Naive thymus-derived CD8-positive, alpha-beta T cell (primary cell): ENCODE measurements at places on chromosomes 3 and 15. TPM values are rescaled to one million over a fixed set of nuclear protein-coding genes. Genes with fewer than 3 reads are reported as not detected.

GRCh38 chr15:74558706-74559105, 17.7 kb downstream of the ARID3B start:
- no peak overlapping the region for H3K27ac ChIP-seq
- no peak for DNase-seq
- no peak overlapping the region for H3K4me3 ChIP-seq
- H3K27me3 ChIP-seq, result no peaks in the 10 kb centered on the region
- peaks cover 56% of the 10 kb centered on the region for H3K4me1 ChIP-seq

DNA sequence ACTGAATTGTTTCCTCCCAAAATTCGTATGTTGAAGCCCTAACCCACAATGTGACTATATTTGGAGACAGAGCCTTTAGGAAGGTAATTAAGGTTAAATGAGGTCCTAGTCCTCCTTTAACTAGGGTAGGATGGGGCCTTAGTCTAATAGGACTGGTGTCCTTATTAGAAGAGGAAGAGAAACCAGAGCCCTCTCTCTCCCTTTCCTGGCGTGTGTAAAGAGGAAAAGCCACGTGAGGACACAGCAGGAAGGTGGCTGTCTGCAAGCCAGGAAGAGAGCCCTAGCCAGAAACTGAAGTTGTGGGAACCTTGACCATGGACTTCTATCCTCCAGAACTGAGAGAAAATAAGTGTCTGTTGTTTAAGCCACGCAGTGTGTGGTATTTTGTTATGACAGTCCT, 94.3 kb downstream of the OXNAD1 start:
- no peak for DNase-seq
- no peaks in the 10 kb centered on the region for H3K27me3 ChIP-seq
- H3K4me3 ChIP-seq, result no peak overlapping the region
- H3K36me3 ChIP-seq, result peaks cover 10% of the 10 kb centered on the region
- H3K4me1 ChIP-seq, result peaks cover 57% of the 10 kb centered on the region
- peak overlapping the region; percentile 37 for H3K27ac ChIP-seq

DNA sequence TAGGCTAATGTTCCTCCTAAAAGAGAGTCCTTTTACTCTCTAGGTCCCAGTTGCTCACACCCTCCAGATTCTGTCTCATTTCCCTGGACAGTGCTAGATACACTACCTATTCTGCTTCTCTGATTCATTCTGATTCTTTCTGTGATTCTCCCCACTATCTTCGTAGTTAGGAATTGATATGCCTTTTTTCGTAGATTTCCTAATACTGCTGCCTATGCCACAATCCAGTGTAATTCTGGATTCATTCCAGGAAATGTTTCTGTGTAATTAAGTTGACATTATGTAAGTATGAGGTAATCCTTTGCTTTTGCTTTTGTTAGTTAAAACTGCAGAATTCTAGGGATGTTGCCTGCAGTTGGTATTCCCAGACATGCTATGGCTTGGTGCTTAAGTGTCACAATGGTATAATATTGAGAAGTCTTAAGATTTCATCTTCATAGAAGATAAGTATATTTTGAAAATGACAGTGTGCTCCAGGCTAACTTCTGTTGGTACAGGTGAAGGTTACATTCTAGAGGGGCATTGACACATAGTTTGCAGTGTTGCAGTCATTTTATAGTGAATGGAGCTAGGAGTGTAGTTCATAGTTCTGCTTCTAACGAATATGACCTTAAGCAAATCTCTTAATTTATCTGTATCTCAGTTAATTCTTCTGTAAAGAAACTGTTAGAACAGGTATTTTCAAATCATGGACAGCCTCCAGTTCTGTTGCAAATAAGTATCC, 54.3 kb downstream of the RIOX2 start:
- H3K4me1 ChIP-seq, result peaks cover 2% of the 10 kb centered on the region
- no peak overlapping the region for H3K4me3 ChIP-seq
- H3K27me3 ChIP-seq, result no peaks in the 10 kb centered on the region
- peaks cover 13% of the 10 kb centered on the region for H3K36me3 ChIP-seq

DNA sequence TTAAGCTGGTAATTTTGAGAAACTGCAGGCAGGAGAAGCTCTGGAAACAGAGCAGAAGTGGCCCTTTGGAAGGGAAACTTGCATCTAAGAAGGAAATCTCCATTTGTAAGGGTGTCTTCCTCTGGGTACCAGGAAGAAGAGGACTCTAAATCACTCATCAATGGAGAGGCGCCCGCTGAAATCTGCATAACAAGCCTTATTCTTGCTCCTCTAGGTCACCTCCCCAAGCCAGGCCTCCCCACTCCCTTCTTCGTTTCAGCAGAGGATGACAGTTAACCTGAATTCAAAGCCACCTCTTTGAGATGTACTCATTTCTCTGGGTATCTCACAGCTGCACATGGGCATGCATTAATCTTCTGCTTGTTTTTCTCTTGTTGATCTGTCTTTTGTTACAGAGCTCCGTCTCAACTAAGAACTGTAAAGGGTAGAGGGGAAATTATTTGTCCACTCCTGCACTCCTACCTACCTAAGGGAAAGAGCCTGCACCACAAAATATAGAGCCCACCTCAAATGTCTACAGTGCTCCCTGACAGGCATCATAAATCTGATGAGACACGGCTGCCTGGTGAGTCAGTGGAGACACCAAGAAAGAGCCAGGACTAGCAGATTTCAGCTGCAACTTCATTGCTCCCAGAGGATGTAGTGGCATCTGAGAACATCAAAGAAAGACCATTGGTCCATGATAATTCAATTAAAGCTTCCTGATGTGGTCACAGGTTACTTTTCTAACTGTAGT, 51.5 kb downstream of the GABRB3 start:
- H3K4me1 ChIP-seq, result no peaks in the 10 kb centered on the region
- no peak for DNase-seq
- no peak overlapping the region for H3K27ac ChIP-seq
- H3K27me3 ChIP-seq, result no peaks in the 10 kb centered on the region
- H3K36me3 ChIP-seq, result no peaks in the 10 kb centered on the region

DNA sequence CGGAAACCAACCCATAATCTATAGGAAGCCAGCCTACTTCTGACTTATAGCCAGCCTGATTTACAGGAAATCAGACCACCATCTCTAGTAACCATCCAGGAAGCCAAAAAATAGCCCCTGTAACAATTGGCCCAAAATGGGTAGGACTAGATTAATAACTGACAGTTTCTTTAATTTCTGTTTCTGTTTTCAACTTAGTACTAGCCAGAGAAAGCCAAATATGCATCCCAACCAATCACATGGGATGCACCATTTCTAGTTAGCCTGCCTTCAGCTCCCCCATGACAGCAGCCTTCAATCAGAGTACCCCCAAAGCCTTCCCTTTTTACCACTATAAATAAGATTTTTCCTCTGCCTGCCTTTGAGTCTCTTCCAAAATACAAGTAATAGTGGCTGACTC, 239.1 kb upstream of the GADL1 start:
- no peak for DNase-seq
- H3K27me3 ChIP-seq, result no peaks in the 10 kb centered on the region
- H3K27ac ChIP-seq, result no peak overlapping the region
- H3K4me3 ChIP-seq, result no peak overlapping the region
- no peaks in the 10 kb centered on the region for H3K36me3 ChIP-seq
- no peaks in the 10 kb centered on the region for H3K4me1 ChIP-seq

DNA sequence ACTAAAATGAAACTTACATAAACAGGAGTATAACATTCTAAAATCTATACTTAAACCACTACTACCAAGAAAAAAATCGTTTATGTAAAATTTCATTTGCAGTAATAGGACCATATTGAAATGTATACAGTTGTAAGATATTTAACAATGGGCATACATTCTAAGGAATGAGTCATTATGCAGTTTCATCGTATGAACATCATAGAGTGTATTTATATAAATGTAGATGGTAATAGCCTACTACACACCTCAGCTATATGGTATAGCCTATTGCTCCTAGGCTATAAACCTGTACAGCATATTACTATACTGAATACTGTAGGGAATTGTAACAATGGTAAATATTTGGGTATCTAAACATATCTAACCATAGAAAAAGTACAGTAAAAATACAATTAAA, 79.5 kb downstream of the DPH6 start:
- DNase-seq, result no peak
- H3K4me3 ChIP-seq, result no peak overlapping the region
- H3K4me1 ChIP-seq, result peaks cover 2% of the 10 kb centered on the region
- H3K27ac ChIP-seq, result no peak overlapping the region
- H3K27me3 ChIP-seq, result no peaks in the 10 kb centered on the region

Gene CYP19A1
- total RNA-seq, result not detected

DNA sequence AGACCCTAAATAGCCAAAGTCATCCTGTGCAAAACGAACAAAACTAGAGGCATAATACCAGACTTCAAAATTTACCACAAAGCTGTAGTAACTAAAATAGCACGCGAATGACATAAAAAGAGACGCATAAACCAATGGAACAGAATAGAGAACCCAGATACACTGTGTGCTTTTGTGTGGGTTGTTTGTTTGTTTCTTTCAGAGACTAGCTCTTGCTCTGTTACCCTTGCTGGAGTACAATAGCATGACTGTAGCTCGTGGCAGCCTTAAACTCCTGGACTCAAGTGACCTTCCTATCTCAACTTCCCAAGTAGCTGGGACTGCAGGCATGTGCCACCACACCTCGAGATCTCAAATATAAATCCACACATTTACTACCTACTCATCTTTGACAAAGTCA, 1314.6 kb upstream of the GBE1 start:
- H3K36me3 ChIP-seq, result no peaks in the 10 kb centered on the region
- H3K4me3 ChIP-seq, result no peak overlapping the region
- no peaks in the 10 kb centered on the region for H3K27me3 ChIP-seq
- H3K4me1 ChIP-seq, result no peaks in the 10 kb centered on the region
- H3K27ac ChIP-seq, result no peak overlapping the region

DNA sequence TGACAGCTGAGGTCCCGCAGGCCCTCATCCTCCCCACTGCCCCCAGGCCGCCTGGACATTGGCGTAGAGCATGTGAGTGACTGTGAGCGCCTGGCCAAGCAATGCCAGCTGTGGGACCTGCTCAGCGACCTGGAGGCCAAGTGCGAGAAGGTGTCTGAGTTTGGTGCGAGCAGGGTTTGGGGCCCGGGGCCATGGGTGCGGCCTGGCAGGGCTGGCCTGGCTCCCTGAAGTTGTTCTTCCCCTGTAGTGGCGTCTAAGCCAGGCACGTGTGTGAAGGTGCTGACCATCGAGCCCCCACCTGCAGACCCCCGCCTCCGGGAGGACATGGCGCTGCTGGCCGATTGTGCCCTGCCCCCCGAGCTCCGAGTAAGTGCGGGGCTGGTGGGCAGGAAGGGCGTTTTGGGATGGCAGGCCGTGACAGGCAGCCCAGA, 4.2 kb downstream of the ABTB1 start:
- H3K36me3 ChIP-seq, result peaks cover 22% of the 10 kb centered on the region
- no peak overlapping the region for H3K27ac ChIP-seq
- peak; percentile 15 for DNase-seq
- H3K4me1 ChIP-seq, result peaks cover 28% of the 10 kb centered on the region

GRCh38 chr3:173502983-173503568, 105.5 kb downstream of the NLGN1 start:
- no peak for DNase-seq
- no peak overlapping the region for H3K4me3 ChIP-seq
- H3K4me1 ChIP-seq, result no peaks in the 10 kb centered on the region
- peaks cover 2% of the 10 kb centered on the region for H3K27me3 ChIP-seq

DNA sequence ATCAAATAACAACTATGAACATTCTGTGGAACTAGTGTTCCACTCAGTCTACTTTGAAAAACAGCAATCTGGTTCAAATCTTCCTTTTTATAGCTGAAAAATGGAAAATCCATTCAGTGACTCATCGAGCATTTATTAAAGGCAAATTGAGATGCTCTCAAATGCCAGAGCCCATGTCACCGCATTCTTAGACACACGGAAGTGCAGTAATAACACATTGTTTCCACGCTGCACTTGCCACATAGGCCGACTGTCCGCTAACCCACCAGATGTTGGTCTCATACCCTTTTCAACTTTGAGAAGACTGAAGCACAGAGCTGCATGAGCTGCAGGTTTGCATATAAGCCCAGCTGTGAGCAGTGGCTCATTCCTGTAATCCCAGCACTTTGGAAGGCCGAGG, 95.9 kb downstream of the TMEM266 start:
- peaks cover 4% of the 10 kb centered on the region for H3K4me1 ChIP-seq
- no peak overlapping the region for H3K4me3 ChIP-seq
- no peaks in the 10 kb centered on the region for H3K36me3 ChIP-seq

GRCh38 chr3:116433552-116433951, 11.7 kb downstream of the LSAMP start:
- no peak overlapping the region for H3K4me3 ChIP-seq
- H3K36me3 ChIP-seq, result no peaks in the 10 kb centered on the region
- no peak overlapping the region for H3K27ac ChIP-seq
- no peak for DNase-seq

DNA sequence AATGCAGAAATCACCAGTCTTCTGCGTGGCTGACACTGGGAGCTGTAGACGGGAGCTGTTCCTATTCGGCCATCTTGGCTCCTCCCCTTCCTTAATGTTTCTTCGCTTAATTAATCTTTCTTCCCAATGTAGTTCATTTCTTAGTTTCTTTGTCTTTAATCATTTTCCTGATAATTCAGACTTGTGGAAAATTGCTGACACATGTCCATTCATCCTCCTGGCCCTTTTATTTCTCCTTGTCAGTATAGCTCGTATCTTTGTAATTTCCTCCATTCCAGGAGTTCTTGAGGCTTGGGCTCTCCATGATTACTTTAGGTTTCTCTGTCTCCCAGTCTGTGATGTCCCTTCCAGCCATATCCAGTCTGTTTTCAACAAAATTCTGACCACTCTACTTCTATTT, 98.7 kb downstream of the UBE2E2 start:
- H3K27ac ChIP-seq, result no peak overlapping the region
- H3K36me3 ChIP-seq, result peaks cover 11% of the 10 kb centered on the region
- peaks cover 10% of the 10 kb centered on the region for H3K4me1 ChIP-seq
- no peak overlapping the region for H3K4me3 ChIP-seq
- DNase-seq, result no peak

Gene STAG1
- 47.7 TPM for total RNA-seq

- H3K27me3 ChIP-seq, result peaks cover 3% of the 10 kb centered on the region
- H3K4me3 ChIP-seq, result no peak overlapping the region
- H3K4me1 ChIP-seq, result no peaks in the 10 kb centered on the region
- no peak for DNase-seq
Observed at GRCh38 chr3:132758740-132759139, 36.5 kb upstream of the NPHP3 start.

Gene B3GALNT1
- 3.7 TPM for total RNA-seq

Gene KLF15
- 1.2 TPM for total RNA-seq

DNA sequence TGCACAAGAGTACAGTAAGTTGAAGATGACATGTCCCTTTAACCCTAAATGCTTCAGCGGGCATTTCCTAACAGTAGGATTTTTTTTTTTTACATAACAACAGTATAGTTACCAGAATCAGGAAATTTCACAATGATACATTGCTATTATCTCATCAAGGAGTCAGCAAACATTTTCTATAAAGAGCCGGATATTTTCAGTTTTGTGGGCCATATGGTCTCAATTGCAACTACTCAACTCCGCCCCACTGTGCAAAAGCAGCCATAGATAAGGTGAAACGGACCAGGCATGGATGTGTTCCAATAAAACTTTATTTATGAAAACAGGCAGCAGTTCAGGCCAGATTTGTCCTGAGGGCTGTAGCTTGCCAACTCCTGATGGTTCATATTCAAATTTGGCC, 130.6 kb downstream of the SMAD6 start:
- peaks cover 5% of the 10 kb centered on the region for H3K27me3 ChIP-seq
- H3K27ac ChIP-seq, result no peak overlapping the region
- no peak overlapping the region for H3K4me3 ChIP-seq

- H3K4me1 ChIP-seq, result no peaks in the 10 kb centered on the region
- H3K27me3 ChIP-seq, result no peaks in the 10 kb centered on the region
- DNase-seq, result no peak
Observed at GRCh38 chr15:74578496-74578994, 37.1 kb upstream of the CLK3 start.
